Stimulated activated CD4-positive, alpha-beta T cell treated with anti-CD3 and anti-CD28 coated beads, Interleukin-1b, Interleukin-23, amount 100 ng/mL, for 1 hour (primary cell): ENCODE measurements at places on chromosomes 1 and 21.

GRCh38 chr1:25876693-25877077 lies 1.2 kb upstream of the PAQR7 start:
- DNase-seq: no peak

GRCh38 chr1:24437631-24438396 lies 22.2 kb downstream of the NIPAL3 start:
- DNase-seq: no peak

GRCh38 chr1:151108331-151108730 lies 37.8 kb downstream of the GABPB2 start:
- DNase-seq: no peak

DNA sequence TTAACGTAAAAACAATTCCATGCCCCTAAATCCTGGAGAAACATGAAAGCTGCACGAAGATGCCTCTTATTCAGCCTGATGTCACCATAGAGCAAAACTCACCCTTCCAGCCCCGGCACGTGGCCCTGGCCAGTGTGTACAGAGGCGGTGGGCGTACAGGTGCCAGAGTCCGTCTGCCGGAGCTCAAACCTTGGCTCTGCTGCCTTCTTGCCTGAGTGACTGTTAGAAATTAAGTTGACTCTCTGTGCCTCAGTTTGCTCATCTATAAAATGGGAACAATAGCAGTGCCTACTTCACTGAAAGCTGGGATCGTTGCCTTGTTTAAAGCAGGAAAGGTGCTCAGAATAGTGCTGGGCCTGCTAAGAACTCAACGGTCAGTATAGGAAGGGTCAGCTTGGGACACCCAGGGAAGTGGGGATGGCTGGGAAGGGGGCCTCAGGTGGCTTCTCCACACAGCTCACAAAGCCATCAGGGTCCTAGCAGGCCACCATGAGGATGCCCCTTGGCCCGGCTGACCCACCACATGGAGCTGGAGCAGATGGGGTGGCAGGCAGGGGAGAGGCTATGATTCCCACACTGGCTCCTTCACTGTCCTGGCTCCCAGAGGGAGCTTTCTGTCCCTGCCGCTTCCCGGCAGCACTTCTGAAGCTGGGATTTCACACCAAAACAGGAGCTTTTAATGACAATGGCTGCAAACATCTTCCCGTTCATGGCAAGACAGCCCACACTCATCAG lies 237.2 kb downstream of the NPHP4 start:
- no peak for DNase-seq

- DNase-seq: no peak
Measured at GRCh38 chr1:23557471-23558124, 1.7 kb downstream of the ID3 start.

GRCh38 chr1:227065311-227065710 lies 125.2 kb downstream of the COQ8A start:
- no peak for DNase-seq

DNA sequence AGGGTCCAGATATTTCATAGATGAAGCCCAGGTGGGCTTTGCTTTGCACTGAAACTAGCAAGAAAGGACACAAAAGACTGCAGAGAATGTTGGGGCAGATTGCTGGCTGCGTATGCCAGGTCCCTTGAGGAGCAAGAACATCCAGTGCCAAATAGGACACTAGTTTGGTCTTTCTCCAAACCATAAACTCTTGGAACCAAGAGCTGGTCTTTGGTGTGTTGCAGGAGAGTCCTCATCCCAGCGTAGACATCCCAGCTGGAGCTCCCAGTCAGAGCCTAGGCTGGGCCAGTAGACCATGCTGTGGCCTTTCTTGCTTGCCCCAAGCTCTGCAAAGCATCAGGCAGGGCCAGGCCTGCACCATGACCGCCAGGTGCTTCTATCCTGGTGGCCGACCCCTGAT lies 87.5 kb downstream of the ATP5PO start:
- no peak for DNase-seq

- DNase-seq: no peak
Measured at GRCh38 chr1:22250724-22251123, 107.8 kb upstream of the WNT4 start.

- no peak for DNase-seq
Measured at GRCh38 chr21:33668180-33668579, 25.9 kb downstream of the ITSN1 start.

- DNase-seq: no peak
Measured at GRCh38 chr1:53409233-53409632, 50.0 kb upstream of the DMRTB1 start.

GRCh38 chr1:179230251-179230650 lies 774 bp upstream of the ABL2 start:
- DNase-seq: no peak

GRCh38 chr1:82706741-82707140 lies 906.0 kb downstream of the ADGRL2 start:
- DNase-seq: no peak

- no peak for DNase-seq
Measured at GRCh38 chr1:60162936-60163335, 89.4 kb upstream of the C1orf87 start.

DNA sequence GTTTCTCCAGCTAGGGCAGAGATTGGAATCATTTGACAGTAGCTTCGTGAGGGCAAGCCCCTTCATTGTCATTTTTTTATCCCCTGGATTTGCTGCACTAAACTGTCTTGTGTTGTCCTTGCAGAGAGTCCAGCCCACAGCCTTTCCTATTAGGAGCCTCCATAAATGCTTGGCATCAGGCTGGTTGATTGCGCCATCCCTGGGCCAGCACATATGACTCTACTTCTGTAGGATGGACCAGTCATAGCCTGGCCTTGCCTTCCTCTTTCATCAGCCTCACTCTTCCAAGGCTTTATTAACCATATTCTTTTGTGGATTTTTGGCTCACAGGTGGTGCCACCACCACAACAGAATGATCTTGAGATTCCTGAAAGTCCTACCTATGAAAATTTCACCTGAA lies 31.4 kb downstream of the LY9 start:
- no peak for DNase-seq

DNA sequence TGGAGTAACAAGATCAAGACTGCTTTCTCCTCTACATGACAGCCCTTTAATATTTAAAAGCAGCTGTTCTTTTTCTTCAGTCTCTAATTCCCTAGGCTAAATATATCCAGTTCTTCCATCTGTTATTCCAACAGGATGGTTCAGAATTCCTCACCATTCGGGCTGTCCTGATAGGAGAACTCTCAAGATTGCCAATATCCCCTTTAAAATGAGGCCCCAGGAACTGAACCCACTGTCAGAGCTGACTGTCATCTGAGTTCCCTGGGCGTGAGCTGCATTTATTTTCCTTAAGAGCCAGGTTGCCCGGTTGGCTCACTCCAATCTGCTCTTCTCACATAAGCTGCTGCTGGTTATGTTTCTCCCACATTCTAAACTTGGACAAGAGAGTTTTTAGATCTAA lies 177.6 kb downstream of the MIS18A start:
- DNase-seq: no peak

DNA sequence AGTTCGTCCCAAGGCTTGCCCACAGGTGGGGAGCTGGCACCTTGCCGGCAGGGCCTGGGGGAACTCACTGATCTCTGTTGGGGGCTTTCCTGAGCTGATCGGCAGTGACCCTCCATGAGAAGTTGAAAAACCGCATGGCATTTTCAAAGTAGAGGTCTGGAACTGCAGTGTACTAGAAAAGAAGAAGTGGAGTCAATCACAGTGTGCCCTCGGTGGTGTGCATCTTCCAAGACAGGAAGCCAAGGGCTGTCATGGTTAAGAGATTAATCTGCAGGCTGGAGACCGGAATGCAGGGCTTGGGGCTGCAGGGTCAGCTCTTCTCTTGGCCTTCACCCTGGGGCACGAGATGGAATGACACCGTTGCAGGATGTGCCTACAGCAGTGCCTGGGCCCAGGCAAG lies 56.8 kb downstream of the ECE1 start:
- DNase-seq: no peak

DNA sequence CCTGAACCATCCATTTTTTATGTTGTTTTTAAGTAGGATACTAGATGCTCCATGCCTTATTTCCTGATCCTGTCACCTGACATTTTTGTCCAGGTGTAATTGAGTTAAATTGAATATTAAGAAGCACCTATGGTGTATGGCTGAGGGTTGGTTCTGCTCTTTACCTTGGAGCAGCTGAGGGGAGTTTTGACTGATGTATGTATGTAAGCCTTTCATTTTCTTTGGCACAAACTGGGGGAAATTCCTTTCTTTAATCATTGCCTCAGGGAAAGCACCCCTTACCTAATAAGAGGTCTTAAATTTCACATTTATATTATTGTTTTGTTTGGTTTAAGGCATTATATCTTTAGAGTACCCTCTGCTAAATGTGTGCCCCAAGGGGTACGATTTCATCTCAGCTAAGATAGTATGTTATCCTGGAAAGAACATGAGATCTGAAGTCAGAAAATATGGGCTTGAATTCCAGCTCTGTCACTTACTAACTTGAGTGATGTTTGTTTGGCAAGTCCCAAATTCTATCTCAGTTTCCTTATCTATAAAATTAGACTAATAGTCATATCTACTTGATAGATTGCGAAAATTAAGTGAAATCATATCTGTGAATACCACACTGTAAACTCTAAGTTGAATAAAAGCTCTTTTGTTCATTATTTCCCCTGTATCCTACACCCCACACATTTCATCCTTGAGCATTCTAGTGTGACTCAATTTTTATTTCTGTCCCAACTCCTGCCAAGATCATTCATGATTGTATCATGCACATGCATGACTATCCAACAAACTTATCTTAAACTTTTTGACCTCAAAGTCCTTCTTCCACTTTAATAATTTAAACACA lies 57.7 kb upstream of the NUF2 start:
- no peak for DNase-seq

DNA sequence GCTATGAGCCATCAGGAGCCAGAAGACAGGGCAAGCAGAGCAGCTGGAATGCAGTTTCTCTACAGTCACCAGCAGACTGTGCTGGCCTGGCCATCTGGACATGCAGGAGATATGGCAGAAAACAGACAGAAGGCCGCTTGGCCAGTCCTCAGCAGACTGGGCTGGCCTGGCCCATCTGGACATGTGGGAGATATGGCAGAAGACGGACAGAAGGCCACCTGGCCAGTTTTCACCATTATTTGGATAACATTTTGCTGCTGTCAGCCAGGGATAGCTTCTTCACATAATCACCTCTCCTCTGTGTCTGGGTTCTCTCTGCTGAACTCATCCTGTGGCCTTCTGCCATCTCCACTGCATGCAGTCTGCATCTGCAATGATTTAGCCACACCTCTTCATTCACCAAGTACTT lies 25.0 kb upstream of the CACYBP start:
- no peak for DNase-seq

GRCh38 chr1:7264101-7264500 lies 478.8 kb downstream of the CAMTA1 start:
- no peak for DNase-seq

GRCh38 chr1:178232108-178232507 lies 138.2 kb downstream of the RASAL2 start:
- no peak for DNase-seq

DNA sequence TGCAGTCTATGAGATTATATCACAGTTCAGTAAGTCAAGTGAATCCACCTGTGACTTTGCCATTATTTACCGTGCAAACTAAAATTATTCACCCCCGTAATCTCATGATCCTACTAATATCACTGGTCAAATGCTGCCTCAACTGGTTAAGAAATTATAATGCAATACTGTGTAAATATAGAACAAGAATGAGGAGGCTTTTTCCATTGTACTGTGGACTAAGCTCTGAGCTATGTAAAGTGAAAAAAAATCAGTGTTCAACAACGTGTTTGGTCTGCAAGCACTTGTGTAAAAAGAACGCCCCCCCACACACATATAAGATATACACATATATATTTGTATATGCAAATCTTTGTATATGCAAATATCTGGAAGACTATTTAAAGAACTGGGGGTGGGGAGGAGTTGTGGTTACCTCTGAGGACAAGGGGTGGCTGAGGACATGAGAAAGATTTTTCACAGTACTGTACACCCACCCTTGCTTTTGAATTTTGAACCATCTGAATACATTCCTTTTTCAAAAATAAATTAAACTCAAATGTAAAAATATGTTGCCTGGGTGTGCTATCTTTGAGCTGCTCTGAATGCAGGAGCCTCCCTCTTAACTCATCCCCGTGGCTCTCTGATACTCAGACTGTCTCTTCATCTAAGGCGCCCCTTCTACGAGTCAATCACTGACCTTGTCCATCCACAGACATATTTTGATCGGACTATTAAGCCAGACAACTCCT lies 57.0 kb downstream of the PTP4A2 start:
- DNase-seq: no peak

DNA sequence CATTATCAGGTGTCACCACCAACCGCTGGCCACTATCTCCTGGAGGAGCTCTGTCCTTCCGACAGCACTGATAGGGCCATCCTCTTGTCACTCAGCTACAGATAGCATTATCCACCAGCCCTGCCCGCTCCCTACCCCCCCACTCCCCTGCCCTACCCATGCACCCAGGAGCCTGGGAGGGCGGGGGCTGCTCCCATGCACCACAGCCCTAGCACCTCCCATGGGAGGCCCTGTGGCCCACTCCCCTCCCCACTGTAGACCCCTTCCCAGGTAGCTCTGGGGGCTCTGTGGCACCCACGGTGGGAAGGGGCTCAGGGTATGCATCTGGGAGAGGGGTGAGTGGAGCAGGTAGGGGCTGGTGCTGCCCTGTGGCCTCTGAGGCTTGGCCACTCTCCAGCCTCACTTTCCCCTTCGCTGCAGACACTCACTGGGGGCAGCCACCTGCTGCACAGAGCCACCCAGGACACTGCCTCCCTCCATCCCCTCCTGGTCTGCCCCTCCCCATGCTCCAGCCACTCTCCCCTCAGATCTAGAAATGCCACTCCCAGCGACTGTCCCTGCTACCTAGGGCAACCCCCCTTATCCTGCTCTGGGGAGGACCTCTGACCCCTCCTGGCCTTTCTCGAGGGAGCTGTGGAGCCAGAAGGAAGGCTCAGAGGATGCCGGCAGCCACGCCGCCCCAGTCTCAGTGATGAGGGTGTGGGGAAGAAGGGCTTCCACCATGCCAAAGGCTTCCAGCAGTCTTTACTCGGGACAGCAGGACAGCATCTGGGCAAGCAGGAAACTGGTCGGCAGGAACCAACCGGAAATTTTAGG lies 58.5 kb downstream of the WNT9A start:
- DNase-seq: no peak

- no peak for DNase-seq
Measured at GRCh38 chr1:3745071-3745470, 7.2 kb upstream of the CCDC27 start.

- DNase-seq: no peak
Measured at GRCh38 chr1:220669005-220669404, 21.2 kb upstream of the C1orf115 start.

- no peak for DNase-seq
Measured at GRCh38 chr1:244674446-244674845, 21.5 kb downstream of the DESI2 start.

GRCh38 chr1:2466270-2466665 lies 9.8 kb upstream of the PLCH2 start:
- no peak for DNase-seq

- no peak for DNase-seq
Measured at GRCh38 chr1:13769212-13769611, 69.2 kb downstream of the PRDM2 start.
